BJ (cell line): ENCODE measurements at places on chromosomes 3 and 15. TPM values are rescaled to one million over a fixed set of nuclear protein-coding genes. Genes with fewer than 3 reads are reported as not detected.

Gene GOLGA6D
- not detected in 2 replicates for polyA plus RNA-seq

- DNase-seq: peak; percentile 44
These were observed 39.2 kb downstream of the SNX4 start for GRCh38 chr3:125480656-125481374.

DNA sequence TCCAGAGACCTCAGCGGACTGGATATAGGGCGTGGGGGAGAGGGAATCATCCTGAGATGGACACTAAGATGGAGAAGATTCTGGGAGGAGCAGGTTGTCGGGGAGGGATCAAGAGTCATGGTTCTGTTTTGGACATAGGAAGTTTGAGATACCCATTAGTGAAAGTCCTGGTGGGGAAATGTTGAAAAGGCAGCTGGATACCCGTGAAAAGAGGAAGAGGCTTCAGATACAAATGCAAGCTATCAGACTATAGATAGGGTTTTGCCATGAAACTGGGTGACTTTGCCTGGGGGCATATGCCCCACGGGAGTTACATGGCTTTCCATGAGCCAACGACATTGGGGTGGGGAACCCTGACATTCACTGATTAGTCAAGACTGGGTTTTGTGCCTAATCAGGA lies 1.1 kb upstream of the GPR62 start:
- no peak for DNase-seq

DNA sequence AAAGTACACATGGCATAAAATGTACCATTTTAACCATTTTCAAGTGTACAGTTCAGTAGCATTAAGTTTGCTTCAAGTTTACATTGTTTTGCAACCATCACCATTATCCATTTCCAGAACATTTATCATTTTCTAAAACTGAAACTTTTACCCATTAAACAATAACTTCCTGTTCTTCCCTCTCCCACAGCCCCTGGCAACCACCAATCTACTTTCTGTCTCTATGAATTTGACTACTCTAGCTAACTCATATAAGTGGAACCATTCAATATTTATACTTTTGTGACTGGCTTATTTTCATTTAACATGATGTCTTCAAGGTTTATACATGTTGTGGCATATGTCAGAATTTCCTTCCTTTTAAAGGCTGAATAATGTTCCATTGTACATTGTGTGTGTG lies 19.9 kb downstream of the TMEM62 start:
- no peak for DNase-seq

DNA sequence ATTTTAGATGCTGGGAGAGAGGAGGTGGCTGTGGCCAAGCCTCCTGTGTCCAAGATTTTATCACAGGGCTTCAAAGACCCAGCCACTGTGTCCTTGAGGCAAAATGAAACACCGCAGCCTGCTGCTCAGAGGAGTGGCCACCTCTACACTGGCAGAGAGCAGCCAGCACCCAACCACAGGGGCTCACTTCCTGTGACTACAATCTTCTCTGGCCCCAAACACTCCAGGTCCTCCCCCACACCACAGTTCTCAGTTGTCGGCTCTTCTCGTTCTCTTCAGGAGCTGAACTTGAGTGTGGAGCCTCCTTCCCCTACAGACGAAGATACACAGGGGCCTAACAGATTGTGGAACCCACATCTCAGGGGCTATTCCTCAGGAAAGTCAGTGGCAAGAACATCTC lies 45.6 kb downstream of the CDAN1 start:
- no peak for DNase-seq

- DNase-seq: no peak
These were observed 1.8 kb upstream of the LARP6 start for GRCh38 chr15:70855764-70856163.

DNA sequence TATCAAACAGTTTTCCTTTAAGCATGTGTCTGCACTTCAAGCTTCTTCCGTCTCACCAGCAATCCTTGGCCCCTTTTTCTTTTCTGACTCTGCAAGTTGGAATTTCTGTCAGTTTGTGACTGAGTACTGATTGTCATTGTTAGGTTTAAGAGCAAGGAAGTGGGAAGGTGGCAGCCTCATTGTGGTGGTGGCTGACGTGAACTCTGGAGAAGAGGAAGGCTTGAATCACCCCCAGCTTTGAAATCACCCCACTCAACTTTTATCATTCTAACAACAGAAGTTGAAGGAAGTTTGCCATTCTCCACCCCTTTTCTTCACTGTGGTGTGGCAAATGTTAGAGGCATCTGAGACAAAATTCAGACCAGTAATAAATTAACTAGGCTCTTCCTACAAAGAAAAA lies 231.6 kb upstream of the AGTR1 start:
- no peak for DNase-seq

Gene IFRD2
- 22.0 and 56.7 TPM in 2 replicates for polyA plus RNA-seq

DNA sequence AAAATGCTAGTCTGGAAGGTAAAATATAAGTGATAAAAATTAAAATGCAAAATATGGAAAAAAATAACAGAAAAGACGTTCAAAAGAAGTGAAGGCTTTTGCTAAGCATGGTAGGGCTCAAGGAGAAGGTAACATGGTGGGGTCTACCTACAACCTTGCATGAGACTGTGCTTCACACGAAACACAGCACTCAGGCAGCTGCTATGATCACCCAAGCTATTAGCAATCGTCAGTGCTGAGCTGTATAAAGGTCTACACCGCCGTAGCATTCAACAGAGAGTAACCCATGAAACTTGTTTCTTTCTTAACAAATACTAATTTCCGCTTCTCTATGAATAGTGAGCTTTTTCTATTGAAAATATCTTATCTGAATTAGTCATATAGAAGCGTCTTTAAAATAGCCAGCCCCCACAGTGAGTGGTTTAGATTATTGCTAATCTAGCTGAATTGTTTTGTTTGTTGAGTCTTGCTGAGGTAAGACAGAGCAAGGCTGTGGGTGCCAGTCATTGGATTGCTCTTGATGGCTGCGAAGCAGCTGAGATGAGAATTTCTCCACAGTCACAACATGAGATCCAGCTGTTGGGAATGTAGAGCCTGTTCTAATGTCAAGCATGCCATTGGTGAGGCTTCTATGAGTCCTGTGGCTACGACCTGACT lies 230.0 kb downstream of the KLF13 start:
- no peak for DNase-seq

Gene NCBP2
- polyA plus RNA-seq: 39.9 and 58.6 TPM in 2 replicates

- DNase-seq: no peak
These were observed 473.1 kb downstream of the MCTP2 start for GRCh38 chr15:94704421-94704820.

Gene ZIC1
- 19.5 and 28.5 TPM in 2 replicates for polyA plus RNA-seq

GRCh38 chr3:180002006-180002405 lies 34.7 kb downstream of the PEX5L start:
- no peak for DNase-seq

Gene SENP8
- polyA plus RNA-seq: 3.1 and 6.0 TPM in 2 replicates

GRCh38 chr3:115280506-115280905 lies 133.4 kb upstream of the ZBTB20 start:
- no peak for DNase-seq

Gene EOMES
- not detected in 2 replicates for polyA plus RNA-seq

DNA sequence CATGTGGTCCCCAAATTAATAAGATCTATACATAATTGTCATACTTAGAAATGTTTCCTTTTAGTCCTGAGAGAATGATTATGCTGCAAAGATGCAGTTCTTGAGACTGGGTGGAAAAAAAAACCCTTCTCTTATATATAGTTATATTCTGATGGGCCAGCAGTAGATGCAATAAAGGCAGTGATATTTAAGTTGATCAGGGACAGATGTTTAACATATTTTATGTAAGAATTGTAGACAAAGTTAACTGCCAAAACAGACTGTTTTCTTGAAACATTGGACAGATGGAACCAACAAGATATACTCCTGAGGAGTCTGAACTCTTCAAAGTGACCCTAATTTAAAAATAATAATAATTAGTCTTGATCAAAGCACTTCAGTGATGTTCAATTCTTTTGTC lies 172.0 kb upstream of the LRIG1 start:
- no peak for DNase-seq

Gene OSBPL10
- 9.6 and 11.2 TPM in 2 replicates for polyA plus RNA-seq

GRCh38 chr3:149016669-149017541 lies 25.6 kb downstream of the GYG1 start:
- DNase-seq: peak; percentile 88

DNA sequence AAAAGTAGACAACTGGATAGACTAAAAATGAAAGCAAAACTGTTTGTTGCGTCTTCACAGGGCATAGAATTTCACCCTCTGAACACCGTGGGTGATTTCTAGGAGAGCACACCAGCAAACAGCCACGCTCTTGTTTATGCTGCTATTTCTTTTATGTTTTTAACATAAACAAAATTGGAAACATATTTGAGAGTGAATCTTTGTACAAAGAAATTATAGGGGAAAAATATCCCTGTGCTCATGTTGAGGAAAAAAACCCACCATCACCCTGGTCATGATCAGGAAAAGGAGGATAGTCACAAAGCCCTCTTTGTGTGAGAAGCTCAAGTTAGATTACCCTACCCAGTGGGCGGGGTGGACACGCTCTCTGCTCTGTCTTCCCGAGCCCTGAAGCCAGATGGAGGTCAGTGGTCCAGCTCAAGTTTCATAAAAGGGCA lies 313.3 kb downstream of the SATB1 start:
- no peak for DNase-seq

- no peak for DNase-seq
These were observed 179.4 kb upstream of the CGNL1 start for GRCh38 chr15:57196865-57197264.

GRCh38 chr3:193212844-193213243 lies 28.2 kb upstream of the PLAAT1 start:
- DNase-seq: no peak

DNA sequence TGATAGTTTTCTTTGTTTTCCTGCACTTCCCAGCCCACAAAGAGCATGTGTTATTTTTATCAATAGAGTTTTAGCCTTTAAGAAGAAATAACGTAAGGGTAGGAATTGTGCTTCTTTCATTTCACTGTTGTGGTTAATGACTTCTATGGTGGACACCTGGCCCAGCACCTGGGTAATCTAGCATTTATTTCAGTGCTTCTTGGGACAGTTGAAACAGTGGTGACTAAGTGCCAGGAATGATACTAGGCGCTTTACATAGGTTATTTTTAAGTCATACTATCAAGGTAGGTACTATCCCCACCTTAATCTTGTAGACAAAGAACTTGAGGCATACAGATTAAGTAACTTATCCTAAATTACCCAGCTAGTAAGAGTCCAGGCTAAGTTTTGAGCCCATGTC lies 243.8 kb downstream of the SOX2 start:
- DNase-seq: no peak

- DNase-seq: no peak
These were observed 39.3 kb upstream of the CEMIP start for GRCh38 chr15:80739919-80740318.

DNA sequence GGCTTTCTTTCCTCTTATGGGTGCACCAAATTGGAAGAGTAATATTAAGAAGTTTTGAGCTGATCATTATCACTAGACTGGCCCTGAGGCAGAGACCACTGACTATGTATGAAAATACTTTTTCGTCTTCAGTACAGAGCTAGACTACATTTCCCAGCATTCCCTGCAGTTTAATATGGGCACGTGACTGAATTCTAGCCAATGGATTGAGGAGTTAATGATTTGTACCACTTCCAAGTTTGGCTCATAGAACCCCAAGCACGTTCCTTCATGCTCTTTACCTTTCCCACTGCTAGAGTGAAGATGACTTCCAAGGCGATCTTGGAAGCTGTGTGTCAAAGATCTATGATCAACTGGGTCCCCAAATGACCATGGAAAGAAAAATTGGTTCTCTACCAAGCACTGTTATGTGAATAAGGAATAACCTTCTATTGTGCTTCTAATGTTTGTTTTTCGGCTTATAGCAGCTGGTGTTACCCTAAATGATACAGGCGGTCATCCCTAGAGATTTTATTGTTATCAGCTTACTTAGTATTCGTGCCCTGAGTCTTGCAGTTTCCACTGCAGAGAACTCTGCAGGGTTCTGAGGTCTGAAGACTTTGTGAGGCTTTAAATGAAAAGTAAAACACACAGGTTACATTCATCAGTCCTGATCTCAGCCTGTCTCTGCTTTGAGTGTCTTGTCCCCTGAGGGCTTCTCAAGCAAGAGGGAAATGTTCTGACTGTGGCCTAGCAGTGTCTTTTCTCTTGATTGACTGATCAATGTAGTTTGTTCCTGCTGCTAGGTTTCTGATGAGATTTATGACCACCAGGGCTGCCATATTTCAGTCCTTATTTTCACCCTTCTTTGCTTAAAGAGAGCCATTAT lies 486.8 kb downstream of the PDCD6IP start:
- DNase-seq: no peak

Gene MFN1
- polyA plus RNA-seq: 13.4 and 29.3 TPM in 2 replicates

DNA sequence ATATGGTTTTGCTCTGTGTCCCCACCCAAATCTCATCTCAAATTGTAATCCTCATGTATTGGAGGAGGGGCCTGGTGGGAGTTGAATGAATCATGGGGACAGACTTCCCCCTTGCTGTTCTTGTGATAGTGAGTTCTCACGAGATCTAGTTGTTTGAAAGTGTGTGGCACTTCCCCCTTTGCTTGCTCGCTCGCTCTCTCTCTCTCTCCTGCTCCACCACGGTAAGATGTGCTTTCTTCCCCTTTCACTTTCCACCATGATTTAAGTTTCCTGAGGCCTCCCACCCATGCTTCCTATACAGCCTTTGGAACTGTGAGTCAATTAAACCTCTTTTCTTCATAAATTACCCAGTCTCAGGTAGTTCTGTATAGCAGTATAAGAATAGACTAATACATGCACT lies 60.7 kb downstream of the GSK3B start:
- DNase-seq: no peak
